ENCODE measurements at places on chromosomes 12 and 14. TPM values are rescaled to one million over a fixed set of nuclear protein-coding genes. Genes with fewer than 3 reads are reported as not detected.

The TSPAN8 gene
- polyA plus RNA-seq = not detected

The TAS2R50 gene
- polyA plus RNA-seq = 0.36 TPM

DNA sequence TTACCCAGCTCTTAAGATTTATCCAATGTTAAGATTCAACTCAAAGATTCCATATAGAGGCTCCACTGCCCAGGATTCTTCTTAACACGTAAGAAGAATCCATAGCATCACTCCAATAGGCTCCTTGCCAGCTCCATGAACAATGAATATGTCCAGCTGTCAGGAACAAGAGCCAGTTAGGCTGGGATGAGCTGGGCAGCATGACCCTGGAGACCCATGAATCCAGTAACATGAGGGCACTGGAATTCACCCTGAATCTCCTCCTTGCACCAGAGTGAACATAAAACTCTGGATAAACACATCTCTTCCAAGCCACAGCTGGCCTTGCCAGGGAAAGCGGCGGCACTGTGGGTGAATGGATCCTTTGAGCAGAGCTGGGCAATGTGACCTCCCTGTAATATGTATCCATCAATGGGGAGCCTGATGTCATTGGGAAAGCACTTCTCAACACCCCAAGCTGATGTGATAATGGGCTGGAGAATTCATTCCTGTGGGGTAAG lies 24.4 kb upstream of the TC2N start:
- DNase-seq = no peak

GRCh38 chr14:73786636-73787485 lies 64.8 kb upstream of the PTGR2 start:
- DNase-seq = peak; percentile 65

GRCh38 chr12:86711731-86712130 lies 455.5 kb upstream of the MGAT4C start:
- DNase-seq = no peak

All from K562 (cell line).